ENCODE measurements at places on chromosomes 7 and 10.

GRCh38 chr7:40475681-40475982 is 340.8 kb downstream of the SUGCT start:
- DNase-seq = no peak

- DNase-seq = no peak
These were observed 28.9 kb upstream of the FZD1 start for GRCh38 chr7:91235211-91235832.

DNA sequence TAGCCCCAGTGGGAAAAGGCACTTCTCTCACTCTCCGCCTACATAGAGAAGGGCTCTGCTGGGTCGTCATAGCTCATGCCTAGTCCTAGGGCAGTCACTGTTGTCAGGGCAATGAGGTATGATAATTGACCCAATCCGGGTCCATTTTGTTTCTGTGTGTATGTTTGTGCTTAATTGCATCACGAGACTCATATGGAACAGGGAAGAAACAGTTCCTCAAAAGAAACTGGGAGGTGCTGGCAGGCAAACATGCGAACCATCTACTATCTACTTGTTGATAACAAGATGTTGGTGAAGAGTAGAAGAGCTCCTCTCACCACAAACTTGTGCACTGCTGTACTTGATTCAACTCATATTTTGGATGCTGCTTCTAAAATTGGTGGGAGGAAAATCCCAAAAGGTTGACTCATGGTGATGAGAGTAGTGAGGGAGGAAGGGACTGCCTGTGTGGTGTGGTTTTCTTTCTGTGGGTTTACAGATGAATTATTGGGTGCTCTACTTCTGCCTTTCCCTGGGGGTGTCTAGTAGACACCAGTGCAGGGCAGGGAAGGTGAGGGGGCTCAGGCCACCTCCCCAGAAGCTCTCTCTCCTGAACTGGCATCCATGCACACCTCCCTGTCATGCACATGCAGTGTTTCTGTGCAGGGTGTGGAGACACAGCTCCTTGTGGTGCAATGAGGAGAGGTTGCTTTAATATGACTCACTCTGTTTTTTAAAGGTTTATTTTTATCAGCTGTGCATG is 29.4 kb downstream of the LSMEM1 start:
- DNase-seq = no peak

GRCh38 chr7:101088069-101088425 is 2.8 kb downstream of the TRIM56 start:
- DNase-seq = no peak

GRCh38 chr7:40237731-40238130 is 102.9 kb downstream of the SUGCT start:
- DNase-seq = no peak

- no peak for DNase-seq
These were observed 268.7 kb downstream of the SEMA3A start for GRCh38 chr7:83925860-83926259.

- DNase-seq = no peak
These were observed 23.6 kb upstream of the SEMA3C start for GRCh38 chr7:80942261-80943041.

DNA sequence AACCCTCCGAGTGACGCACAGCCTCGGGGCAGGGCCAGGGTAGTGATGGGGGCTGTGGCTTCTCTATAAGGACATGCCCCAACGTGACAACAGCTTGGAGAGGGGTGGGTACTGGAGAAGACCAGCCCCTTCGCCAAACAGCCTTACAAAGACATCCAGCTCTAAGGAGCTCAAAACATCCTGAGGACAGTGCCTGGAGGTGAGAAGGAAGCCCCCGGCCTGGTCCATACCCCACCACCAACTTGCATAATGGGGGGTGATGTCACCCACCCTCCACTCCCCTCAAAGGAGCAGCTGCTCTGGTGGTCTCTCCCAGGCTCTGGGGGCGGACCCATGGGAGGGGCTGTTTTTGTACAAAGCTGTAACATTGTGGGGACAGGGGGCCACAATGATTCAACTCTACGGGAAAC is 15.1 kb downstream of the PRSS2 start:
- peak; percentile 66 for DNase-seq

- no peak for DNase-seq
These were observed 328.4 kb upstream of the GNAI1 start for GRCh38 chr7:79806161-79806734.

DNA sequence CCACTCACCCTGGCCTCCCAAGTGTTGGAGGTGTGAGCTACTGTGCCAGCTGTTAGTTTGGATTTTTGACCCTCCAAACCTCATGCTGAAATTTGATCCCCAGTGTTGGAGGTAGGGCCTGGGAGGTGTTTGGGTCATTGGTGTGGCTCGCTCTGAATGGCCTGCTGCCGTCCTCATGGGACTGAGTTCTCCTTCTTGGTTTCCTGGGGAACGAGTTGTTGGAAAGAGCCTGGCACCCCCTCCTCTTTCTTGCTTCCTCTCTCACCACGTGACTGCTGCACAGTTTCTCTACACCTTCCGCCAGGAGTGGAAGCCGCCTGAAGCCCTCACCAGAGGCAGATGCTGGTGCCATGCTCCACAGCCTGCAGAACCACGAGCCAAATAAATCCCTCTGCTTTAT is 253.5 kb downstream of the PHTF2 start:
- DNase-seq = no peak

DNA sequence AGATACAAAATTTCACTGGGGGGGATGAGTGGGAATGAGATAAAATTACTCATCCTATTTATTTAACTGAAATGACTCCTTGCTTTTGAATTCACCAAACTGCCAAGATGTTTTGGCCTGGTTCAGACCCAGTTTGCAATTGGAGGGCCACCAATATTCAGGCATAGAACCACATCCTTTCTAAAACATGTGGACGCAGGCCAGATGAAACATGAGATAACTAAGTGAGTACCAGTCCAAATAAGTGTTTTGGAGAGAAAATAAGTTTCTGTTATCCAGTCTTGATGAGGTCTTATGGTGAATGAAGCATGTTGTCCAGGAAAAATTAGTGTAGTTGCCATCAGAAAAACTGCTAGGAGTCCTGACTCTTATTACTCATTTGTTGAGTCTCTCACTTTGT is 36.3 kb upstream of the PDK4 start:
- no peak for DNase-seq

GRCh38 chr7:148042935-148043631 is 547.5 kb upstream of the C7orf33 start:
- DNase-seq = no peak

- DNase-seq = no peak
These were observed 441.9 kb upstream of the NPVF start for GRCh38 chr7:25669961-25670841.

DNA sequence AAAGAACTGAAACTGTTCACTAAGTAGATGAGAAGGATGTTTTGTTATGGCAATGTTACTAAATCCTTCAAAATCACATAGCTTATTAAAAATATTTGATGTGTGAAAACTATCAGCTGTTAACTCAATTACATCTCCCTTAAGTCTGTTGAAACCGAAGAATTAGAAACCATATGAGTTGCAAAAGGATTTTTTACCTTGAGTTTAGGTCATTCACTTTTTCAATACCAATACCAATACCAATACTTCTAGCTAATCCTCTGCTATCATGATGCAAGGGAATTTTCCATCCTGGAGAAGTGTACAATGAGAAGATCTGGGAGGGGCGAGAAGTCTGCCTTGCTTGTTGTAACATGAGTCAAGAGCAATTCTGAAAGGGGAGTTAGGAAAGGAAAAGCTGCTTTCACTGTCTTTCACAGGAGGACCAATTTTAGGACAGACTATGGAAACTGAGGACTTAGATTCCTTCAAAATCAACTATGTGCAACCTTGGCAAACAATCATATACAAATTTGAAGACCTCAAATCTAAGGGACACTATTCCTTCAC is 199.7 kb downstream of the IMMP2L start:
- no peak for DNase-seq

Data from activated CD8-positive, alpha-beta memory T cell treated with anti-CD3 and anti-CD28 coated beads, Interleukin-2, amount 50 U/mL, for 48 hours (primary cell).